ENCODE measurements at places on chromosomes 6 and 20. TPM values are rescaled to one million over a fixed set of nuclear protein-coding genes. Genes with fewer than 3 reads are reported as not detected.

Gene PAK1IP1
- 16.7 TPM for total RNA-seq

Gene OXT
- total RNA-seq = not detected

Gene COL20A1
- 0.33 TPM for total RNA-seq

Gene EYA4
- not detected for total RNA-seq

Gene PBOV1
- total RNA-seq = not detected

Gene POU5F1
- 1.7 TPM for total RNA-seq

Gene DEFB124
- not detected for total RNA-seq

Gene SYCP2
- 0.69 TPM for total RNA-seq

Gene THBD
- total RNA-seq = not detected

Gene KIF6
- not detected for total RNA-seq

Gene BMP5
- not detected for total RNA-seq

Gene RIPOR3
- 0.31 TPM for total RNA-seq

Gene UNC93A
- 3.1 TPM for total RNA-seq

Gene CRISP2
- not detected for total RNA-seq

Gene PLA2G7
- total RNA-seq = not detected

Gene CTAGE9
- total RNA-seq = not detected

Gene ZSCAN23
- total RNA-seq = 1.1 TPM

Gene ASIP
- total RNA-seq = not detected

Gene SLC24A3
- total RNA-seq = not detected

Gene ZNF322
- 21.5 TPM for total RNA-seq

Gene PRDM13
- not detected for total RNA-seq

Gene TAGAP
- total RNA-seq = 0.08 TPM

Gene SLC4A11
- 1.3 TPM for total RNA-seq

Gene BFSP1
- total RNA-seq = 1.4 TPM

Gene SLC22A3
- total RNA-seq = 2.9 TPM

Gene CAPN11
- total RNA-seq = not detected

Gene MAFB
- total RNA-seq = 0.76 TPM

Gene TNFRSF6B
- 4.1 TPM for total RNA-seq

Gene NKAIN2
- total RNA-seq = 0.13 TPM

Gene FGD2
- total RNA-seq = 0.31 TPM

Gene SPATA25
- 7.1 TPM for total RNA-seq

Gene TSHZ2
- 0.05 TPM for total RNA-seq

Gene SDHAF4
- total RNA-seq = 2.4 TPM

Gene PIGT
- total RNA-seq = 165 TPM

Gene MTFR2
- 5.7 TPM for total RNA-seq

Gene SLC17A1
- total RNA-seq = not detected

Gene IER3
- 200 TPM for total RNA-seq

Gene SMLR1
- not detected for total RNA-seq

Gene TMEM217
- total RNA-seq = 1.4 TPM

Gene HLA-DPA1
- total RNA-seq = not detected

Gene HRH3
- not detected for total RNA-seq

Gene AIF1
- not detected for total RNA-seq

Gene NRSN1
- total RNA-seq = not detected

Gene COL9A1
- not detected for total RNA-seq

Gene SPDEF
- 59.6 TPM for total RNA-seq

Gene UFL1
- 4.3 TPM for total RNA-seq

Gene PHACTR3
- 0.26 TPM for total RNA-seq

Gene NR2E1
- total RNA-seq = not detected

Gene CST4
- not detected for total RNA-seq

Gene RIPOR2
- total RNA-seq = 0.20 TPM
